Transverse colon (tissue), 4 donors: ENCODE measurements at places on chromosomes 5 and 9.

GRCh38 chr5:138978581-138978980 is 103.4 kb upstream of the LRRTM2 start:
- no peak for DNase-seq

DNA sequence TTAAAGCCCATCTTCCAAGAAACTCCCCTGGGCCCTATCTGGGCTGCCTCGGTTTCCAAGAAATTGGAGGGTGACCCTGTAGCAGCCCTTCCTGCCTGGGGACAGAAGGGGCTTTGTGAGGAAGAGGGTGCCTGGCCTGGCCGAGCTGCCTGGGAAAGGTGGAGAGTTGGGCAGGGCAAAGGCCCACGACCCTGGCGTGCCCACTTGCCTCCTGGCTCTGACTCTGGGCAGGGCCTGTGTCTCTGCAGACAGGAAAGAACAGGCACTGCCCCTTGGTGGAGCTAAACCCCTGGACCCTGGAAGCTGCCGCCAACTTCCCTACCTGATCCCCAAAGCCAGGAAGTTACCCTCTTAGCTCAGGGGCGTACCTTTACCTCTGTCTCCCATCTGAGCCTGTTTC is 149.3 kb downstream of the RGS3 start:
- no peak for DNase-seq

DNA sequence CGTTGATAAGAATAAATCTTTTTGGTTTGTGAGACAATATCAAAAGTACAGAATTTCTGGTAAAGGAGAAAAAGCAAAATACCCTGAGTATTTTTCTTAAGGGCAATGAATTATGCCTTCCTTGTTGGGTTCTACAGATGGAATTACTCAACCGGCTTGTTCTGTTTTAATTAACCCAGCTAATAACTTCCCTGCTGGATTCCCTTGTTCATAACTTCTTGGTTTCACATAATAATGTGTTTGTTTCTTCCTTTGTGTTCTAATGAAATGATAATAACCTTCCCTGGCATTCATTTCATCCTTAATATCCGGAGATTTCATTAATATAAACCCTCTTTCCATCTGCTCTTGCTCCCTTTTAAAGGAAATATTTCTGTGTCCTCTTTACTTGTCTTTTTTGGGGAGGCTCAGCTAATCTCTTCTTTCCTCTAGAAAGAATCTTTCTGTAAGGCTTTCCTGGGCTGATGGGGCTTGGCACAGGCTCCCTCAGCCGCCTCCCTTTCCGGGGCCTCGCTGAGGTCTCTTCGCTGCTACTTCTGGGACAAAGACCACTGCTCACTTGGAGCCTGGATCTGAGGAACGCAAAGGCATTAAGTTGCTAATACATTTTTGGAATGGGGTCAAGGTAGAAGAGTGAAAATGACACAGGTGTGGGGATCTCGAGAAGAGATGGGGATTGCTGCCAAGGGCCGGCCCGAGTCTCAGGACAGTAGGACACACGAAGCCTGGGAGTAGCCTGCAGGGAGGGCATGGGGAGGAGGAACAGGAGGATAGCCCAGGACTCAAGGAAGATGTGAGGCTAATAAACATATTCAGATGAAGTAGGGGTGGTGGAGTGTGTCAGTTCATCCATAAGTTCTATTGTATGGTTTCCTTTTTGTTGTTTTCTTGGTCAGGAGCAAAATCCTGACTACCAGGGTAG is 118.5 kb downstream of the NRG2 start:
- DNase-seq: no peak

DNA sequence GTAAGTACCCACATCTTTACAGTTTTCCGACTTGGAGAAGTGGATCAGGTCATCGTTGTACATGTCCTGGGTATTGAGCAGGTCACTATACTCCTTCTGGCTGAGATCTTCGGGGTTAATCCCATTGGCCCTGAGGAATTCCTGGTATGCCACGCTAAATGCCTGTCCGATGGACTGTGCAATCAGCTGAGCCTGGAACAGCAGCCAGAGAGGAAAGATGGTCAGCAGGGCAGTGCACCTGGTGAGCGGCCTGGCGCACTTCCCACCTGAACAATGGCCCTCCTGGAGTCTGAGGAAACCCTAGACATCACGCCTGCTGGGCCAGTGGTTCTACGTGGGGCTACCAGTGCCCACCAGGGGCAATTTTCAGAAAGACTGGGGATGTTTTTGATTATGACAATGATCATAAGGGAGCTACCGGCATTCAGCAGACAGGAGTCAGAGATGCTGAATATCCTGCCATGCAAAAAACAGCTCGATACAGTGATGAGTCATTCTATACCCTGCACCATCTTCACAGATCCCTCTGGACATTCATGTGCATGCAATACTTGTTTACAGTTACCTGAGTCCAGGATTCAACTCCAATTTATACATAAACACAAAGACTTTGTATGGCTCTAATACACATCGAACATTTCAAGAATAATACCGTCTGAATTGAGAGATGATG is 127.2 kb downstream of the ENTREP1 start:
- DNase-seq: no peak

DNA sequence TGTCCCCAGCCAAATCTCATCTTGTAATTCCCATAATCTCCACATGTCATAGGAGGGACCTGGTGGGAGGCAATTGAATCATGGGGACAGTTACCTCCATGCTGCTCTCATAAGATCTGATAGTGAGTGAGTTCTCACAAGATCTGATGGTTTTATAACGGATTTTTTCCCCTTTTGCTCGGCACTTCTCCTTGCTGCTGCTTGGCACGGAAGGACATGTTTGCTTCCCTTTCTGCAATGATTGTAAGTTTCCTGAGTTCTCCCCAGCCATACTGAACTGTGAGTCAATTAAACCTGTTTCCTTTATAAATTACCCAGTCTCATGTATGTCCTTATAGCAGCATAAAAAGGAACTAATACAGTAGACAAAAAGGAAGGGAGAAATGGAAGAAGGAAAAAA is 76.7 kb upstream of the CCNG1 start:
- DNase-seq: no peak

GRCh38 chr5:32559411-32559810 is 25.9 kb upstream of the SUB1 start:
- no peak for DNase-seq

GRCh38 chr9:36023260-36024048 is 13.3 kb upstream of the RECK start:
- peak; percentile 80 for DNase-seq

DNA sequence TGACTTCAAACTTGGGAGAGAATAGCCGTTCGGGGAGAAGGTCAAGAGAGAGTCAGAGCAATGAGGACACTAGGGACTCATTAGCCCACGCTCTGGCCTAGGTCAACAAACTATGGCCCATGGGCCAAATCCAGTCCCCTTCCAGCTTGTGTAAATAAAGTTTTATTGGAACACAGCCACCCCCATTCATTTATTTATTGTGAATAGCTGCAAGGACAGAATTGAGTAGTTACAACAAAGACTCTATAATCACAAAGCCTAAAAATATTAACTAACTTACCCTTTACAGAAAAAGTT is 33.1 kb upstream of the TRIM32 start:
- DNase-seq: no peak

GRCh38 chr5:54867310-54867944 is 118.0 kb downstream of the ESM1 start:
- no peak for DNase-seq

GRCh38 chr9:125470767-125471580 is 209.3 kb downstream of the GAPVD1 start:
- no peak for DNase-seq

DNA sequence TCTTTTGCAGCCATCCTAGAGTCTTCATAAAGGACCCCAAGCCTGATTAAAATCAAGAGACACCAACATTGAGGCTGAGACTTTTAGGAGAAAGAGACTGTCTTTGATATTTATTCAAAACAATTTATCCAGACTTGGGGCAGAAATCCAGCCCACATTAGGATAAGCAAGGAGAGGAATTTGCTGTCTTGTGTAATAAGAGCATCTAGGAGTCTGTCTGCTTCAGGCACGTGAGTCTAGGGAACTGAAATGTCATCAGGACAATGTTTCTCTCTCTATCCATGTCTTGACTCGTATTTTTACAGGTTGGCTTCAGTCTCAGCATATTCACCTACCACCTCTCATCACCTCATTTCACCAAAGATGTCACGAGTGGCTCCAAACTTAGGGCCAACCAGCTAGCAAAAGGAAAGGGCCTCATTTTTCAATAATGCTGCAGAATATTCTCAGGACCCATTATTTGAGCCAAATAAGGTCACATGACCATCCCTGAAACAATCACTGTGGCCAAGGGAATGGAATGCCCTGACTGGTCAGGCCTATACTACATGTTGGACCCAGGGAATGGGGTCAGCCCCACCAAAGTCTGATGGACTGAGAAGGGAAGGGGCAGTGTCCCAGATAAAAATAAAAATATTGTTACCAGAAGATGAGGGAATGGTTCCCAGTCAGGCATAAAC is 70.3 kb upstream of the SAP30L start:
- DNase-seq: no peak

DNA sequence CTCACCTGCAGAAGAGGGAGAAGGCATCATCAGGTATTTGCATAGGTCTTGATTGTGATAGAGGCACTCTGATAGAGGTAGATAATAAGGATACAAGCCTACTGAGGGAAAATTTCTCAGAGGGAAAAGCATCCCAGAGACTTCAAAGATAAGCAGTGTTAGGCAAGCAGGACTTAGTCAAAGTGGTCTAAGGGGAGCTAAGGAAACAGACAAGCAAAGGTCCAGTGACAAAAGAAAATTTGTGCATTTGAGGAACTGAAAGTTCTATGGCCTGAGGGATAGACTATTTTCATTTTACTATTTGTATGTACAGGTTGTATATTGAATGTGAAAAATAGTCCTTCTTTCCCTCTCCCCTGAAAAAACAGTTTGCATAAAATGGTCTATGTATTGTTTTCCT is 27.4 kb downstream of the OXCT1 start:
- no peak for DNase-seq

- no peak for DNase-seq
Measured at GRCh38 chr9:136530461-136531089, 15.3 kb downstream of the NOTCH1 start.

GRCh38 chr5:72451741-72452505 is 55.3 kb downstream of the ZNF366 start:
- DNase-seq: peak; percentile 23

DNA sequence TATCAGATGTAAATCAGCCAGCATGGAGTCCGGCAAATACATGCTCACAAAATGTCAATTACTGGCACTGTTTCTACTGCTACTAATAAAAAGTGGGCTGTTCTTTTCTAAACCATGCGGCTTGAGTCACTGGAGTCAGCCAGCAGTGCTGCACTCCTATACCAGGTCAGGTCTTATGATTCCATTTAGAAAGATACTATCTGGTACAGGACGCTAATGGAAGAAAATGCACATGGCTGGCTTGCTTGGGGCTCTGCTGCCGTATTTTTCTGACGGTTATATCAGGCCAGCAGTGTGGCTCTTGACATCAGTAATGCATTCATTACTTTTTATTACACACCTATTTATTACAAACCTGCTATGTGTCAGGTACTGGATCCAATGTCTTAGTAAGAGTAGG is 74.3 kb downstream of the NDFIP1 start:
- DNase-seq: no peak

DNA sequence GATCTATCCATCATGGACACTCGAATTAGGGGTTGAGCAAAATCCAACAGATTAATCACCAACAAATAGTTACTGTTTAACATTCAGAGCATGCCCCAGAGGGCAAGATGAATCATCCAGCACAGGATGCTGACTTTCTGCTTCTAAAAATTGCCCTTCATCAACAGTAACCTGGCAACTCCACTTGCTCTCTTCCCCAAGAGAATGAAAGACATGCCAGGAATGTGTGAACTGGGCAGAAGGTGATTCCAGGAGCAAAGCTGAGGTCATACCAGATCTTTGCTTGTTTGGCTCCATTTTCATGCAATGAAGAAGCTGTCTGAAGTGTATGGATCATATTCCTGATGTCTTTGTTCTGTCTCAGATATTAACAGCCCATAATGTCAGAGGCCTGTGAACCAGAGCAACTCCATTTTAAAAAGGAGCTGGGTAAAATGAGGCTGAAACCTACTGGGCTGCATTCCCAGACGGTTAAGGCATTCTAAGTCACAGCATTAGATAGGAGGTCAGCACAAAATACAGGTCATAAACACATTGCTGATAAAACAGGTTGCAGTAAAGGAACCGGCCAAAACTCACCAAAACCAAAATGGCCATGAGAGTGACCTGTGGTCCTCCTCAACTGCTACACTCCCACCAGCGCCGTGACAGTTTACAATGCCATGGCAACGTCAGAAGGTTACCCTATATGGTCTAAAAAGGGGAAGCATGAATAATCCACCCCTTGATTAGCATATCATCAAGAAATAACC is 2.5 kb upstream of the ZNF367 start:
- DNase-seq: peak; percentile 25

GRCh38 chr9:93650448-93650847 is 74.1 kb downstream of the PHF2 start:
- peak; percentile 6 for DNase-seq

GRCh38 chr9:118183576-118183975 is 479.4 kb downstream of the TLR4 start:
- DNase-seq: no peak

GRCh38 chr9:126113176-126113575 is 213.5 kb upstream of the MVB12B start:
- no peak for DNase-seq

- peak; percentile 54 for DNase-seq
Measured at GRCh38 chr9:98867429-98868168, 60.1 kb downstream of the GALNT12 start.

DNA sequence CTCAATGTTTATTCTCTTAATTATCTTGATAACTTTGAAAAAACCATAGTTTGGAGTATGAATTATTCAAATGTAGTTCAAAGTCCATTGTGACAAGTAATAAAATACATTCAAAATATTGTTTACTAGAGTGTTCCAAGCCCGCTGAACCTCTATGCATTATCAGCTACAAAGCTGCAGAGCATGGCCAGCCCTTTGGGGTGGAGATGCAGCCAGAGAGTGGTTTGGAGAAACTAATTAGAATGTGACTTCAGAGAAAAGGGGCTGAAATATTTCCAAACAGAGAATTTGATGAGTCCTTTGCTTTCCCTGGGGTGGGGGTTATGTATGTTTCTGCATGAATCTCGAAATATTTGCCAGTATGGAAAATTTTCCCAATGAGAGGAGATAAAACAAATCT is 211.3 kb downstream of the NTRK2 start:
- no peak for DNase-seq
